Spinal cord (tissue), 10 donors: ENCODE measurements at places on chromosomes 4 and X. TPM values are rescaled to one million over a fixed set of nuclear protein-coding genes. Genes with fewer than 3 reads are reported as not detected.

GRCh38 chr4:187380181-187380581, 615.4 kb upstream of the ZFP42 start:
- no peak for DNase-seq
- H3K27me3 ChIP-seq, result no peaks in the 10 kb centered on the region
- no peak overlapping the region for H3K27ac ChIP-seq
- H3K4me3 ChIP-seq, result no peak overlapping the region

GRCh38 chr4:26284536-26284935, 36.3 kb upstream of the RBPJ start:
- no peak overlapping the region for H3K4me3 ChIP-seq
- no peak for DNase-seq
- no peaks in the 10 kb centered on the region for H3K36me3 ChIP-seq
- no peaks in the 10 kb centered on the region for H3K4me1 ChIP-seq

DNA sequence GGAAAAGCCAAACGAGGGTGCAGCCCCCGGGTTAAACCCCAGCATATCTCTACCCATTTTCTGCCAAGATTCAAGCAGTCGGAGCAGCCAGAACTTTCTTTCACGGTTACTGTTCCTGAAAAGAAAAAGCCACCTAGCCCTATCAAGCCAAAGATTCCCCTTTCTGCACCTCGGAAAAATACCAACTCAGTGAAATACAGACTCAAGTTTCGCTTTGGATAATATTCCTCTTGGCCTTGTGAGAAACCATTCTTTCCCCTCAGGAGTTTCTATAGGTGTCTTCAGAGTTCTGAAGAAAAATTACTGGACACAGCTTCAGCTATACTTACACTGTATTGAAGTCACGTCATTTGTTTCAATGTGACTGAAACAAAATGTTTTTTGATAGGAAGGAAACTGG, 20.0 kb downstream of the FGF5 start:
- H3K27ac ChIP-seq, result no peak overlapping the region
- no peak for DNase-seq
- H3K27me3 ChIP-seq, result no peaks in the 10 kb centered on the region
- H3K36me3 ChIP-seq, result no peaks in the 10 kb centered on the region
- H3K4me1 ChIP-seq, result no peaks in the 10 kb centered on the region

DNA sequence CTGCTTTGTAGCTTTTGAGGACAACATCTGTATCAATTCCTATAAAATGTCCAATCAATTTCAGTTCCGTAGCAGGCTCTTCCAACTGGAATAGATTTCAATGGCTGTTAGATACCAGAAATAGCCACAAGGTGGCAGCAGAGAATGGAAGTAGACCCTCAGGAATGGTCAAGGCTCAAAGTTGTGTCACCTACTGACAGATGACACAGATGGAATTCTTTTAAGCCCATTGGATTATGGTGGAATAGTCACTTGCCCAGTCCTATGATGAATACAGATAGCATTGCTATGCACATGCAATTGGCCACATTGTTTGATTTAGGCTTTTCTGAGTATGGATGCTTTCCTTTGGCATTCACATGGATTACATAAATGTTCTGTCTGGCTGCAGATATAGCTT, 130.4 kb upstream of the RADX start:
- no peak overlapping the region for H3K27ac ChIP-seq
- H3K4me3 ChIP-seq, result no peak overlapping the region
- DNase-seq, result peak; percentile 73
- no peaks in the 10 kb centered on the region for H3K4me1 ChIP-seq
- peaks cover 2% of the 10 kb centered on the region for H3K27me3 ChIP-seq
- H3K36me3 ChIP-seq, result no peaks in the 10 kb centered on the region

DNA sequence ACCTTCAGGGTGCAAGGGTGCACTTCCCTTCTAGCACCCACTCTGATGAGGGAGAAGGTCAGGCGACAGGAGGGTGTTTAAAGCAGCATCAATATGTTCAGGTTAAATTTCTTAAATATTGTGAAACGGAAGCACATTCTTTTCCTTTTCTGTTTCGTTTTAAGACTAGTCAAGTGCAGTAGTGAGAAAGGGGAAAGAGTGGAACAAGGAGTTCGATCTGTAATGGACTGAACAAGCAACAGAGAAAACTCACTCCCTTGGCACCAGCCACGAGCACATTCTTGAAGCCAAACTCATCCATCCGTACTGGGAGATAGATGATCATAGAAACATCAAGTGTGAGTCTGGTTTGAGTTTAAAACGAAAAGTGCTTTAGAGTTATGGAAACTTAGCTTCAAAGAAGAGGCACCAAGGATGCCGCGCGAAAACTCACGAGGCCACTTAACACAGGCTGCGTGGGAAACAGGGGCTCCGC, 815 bp downstream of the FAM53A start:
- DNase-seq, result no peak
- H3K27ac ChIP-seq, result no peak overlapping the region
- H3K4me3 ChIP-seq, result peak overlapping the region; percentile 33
- H3K36me3 ChIP-seq, result peaks cover 4% of the 10 kb centered on the region
- H3K27me3 ChIP-seq, result no peaks in the 10 kb centered on the region
- peaks cover 13% of the 10 kb centered on the region for H3K4me1 ChIP-seq

DNA sequence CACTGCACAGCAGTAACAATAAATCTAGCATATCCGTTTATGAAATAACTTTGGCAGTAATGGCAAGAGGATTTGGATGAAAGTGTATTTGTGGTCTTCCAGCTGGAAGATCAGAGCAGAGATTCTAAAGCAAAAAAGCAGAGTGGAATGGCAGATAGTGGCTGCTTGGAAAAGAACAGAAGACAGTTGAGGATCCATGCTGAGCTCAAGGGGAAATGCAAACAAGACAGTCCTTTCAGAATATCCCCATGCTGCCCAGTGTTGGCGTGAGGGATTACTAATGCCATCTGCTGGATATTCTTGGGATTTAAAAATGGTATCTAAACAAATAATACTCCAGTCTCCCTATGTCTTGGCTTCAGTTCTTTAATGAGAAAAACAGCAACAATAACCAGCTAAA, 629.1 kb upstream of the ATOH1 start:
- no peak for DNase-seq
- no peak overlapping the region for H3K4me3 ChIP-seq
- H3K4me1 ChIP-seq, result no peaks in the 10 kb centered on the region

WDR17 gene
- total RNA-seq, result 42.5 TPM

DNA sequence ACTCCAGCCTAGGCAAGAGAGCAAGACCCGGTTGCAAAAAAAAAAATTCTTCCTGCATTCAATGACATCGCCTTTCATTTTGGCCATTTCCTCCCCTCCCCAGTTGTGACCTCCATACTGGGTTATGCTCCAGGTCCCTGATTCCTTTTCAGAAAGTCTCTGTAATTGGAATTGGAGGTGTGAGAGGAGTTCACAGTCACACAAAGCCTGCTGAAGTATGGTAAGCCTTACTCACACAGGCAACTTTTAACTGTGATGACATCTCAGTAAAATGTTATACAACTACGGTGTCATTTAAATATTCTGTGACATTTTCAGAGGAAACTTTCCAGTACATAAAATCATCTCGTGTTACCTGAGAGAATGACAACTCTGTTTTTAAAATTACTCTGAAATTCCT, 73.6 kb downstream of the CEP44 start:
- DNase-seq, result no peak
- no peaks in the 10 kb centered on the region for H3K4me1 ChIP-seq
- H3K4me3 ChIP-seq, result no peak overlapping the region
